Fibroblast of the aortic adventitia (primary cell): ENCODE measurements at places on chromosomes 4 and X.

DNA sequence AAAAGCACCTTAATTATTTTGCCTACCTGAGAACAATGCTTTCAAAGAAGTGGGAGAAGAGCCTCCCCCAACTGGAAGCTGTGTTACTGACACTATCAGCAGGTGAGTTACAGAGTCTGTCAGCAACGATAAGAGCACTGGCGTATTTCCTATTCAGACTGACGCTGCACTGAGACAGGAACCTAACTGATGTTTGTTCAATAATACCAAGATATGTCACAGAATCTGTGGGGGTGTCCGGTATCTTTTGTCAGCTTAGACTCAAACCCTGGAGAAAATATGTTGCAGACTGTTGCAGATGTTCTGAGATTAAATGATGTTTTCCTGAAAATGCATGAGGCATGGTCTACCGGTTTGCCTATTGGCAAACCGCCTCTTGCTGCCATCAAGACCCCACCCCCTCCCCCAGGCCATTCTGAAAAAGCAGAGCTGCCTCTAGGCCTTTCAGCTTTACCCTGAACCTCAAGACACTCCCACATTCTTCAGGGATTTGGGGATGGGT is 115.2 kb upstream of the KIT start:
- no peak for DNase-seq

DNA sequence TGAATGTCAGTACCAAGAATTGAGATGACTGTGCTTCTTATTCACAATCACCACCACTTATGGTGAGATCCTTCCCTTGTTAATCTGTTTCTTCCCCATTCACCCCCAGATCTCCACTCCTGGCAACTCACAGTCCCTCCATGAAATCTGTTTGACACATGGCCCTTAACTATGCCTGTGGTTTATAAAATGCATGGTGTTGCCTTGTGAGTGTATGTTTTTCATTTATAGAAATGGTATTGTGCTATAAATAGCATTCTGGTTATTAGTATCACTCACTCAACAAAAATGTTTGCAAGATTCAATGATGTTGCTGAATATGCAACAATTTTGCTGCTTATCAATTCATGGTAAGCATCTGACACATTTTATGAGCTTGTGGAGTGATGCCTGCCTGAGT is 131.0 kb downstream of the PRKX start:
- DNase-seq = no peak

GRCh38 chr4:140106289-140106844 is 47.6 kb downstream of the MAML3 start:
- no peak for DNase-seq

- peak; percentile 73 for DNase-seq
Measured at GRCh38 chrX:109347632-109348031, 134.3 kb downstream of the GUCY2F start.

DNA sequence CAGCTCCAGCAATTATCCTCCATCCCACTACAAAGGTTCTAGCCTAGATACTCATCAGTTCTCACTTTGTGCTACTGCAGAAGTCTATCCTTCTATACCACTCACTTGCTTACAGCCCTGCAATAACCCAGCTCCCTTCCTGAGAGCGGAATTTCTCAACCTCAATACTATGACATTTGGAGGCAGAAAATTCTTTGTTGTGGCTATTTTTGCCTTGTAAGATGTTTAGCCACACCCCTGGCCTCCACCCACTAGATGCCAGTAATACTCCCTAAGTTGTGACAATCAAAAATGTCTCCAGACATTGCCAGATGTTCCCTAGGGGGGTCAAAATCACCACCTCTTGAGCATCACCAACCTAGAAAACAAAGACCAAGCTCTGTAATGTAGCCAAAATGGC is 149.5 kb downstream of the QDPR start:
- no peak for DNase-seq

GRCh38 chr4:21879187-21879586 is 69.4 kb downstream of the KCNIP4 start:
- DNase-seq = peak; percentile 16

GRCh38 chr4:123832173-123833026 is 435.8 kb downstream of the SPRY1 start:
- DNase-seq = peak; percentile 99

GRCh38 chr4:146795711-146796110 is 150.0 kb downstream of the TTC29 start:
- DNase-seq = no peak

- no peak for DNase-seq
Measured at GRCh38 chr4:20078644-20079043, 173.1 kb upstream of the SLIT2 start.

GRCh38 chr4:154732669-154733068 is 11.1 kb upstream of the LRAT start:
- no peak for DNase-seq

GRCh38 chr4:7910952-7911578 is 28.6 kb downstream of the AFAP1 start:
- DNase-seq = peak; percentile 95

DNA sequence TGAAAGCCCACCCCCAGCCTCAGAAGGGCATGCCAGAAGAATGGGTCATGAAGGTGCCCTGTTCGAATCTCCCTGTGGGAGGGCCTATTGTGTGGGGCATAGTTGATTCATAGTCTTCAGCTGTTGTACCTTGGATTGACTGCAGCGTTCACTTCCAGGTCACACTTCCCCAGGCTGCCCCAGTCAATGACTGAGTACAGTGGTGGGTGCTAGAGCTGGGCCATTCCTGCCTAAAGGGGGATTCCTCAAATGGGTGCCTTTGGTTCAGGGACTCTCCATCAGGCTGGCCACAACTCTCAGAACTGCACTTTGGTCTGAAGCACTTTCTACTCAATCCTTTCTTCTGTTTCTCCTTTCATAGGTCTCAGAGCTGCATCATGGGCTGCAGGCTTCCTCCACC is 35.0 kb upstream of the RASGEF1B start:
- no peak for DNase-seq

DNA sequence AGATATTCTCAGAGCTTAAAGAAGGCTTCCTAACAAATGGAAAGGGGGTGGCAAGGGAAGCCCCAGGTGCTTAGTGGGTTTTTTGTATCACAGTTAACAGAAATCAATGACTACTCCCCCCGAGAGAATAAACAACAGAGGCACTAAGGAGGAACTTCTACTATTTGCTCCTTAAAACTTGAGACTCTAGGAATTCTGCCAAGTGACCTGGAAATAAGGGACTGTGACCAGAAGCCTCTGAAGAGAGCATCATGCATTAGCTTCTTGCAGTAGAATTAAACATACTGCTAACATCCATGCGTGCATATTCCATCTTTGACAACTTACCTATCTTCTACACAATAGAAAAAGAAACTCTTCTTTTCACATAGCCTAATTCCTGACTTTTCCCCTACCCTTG is 86.8 kb downstream of the CAMK2D start:
- DNase-seq = no peak

- no peak for DNase-seq
Measured at GRCh38 chrX:46649421-46650260, 76.1 kb downstream of the CHST7 start.

- no peak for DNase-seq
Measured at GRCh38 chrX:13570261-13570605, 832 bp downstream of the EGFL6 start.

DNA sequence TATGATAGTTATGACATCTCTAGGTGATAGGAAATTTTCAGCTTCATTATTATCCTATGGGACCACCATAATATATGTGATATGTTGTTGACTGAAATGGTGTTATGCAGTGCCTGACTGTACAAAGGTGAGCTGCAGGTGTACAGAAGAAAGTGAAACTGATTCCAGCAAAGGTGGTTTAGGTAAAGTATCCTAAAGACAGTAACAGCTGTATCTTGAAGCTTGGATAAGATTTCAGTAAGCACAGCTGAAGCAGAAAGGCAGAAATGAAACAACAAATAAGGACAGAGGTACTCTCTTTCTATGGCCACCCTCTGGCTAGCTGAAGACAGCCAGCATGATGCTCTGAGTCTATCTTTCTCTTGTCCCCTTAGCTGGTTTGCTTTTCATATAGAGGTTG is 30.0 kb upstream of the PGK1 start:
- DNase-seq = no peak

DNA sequence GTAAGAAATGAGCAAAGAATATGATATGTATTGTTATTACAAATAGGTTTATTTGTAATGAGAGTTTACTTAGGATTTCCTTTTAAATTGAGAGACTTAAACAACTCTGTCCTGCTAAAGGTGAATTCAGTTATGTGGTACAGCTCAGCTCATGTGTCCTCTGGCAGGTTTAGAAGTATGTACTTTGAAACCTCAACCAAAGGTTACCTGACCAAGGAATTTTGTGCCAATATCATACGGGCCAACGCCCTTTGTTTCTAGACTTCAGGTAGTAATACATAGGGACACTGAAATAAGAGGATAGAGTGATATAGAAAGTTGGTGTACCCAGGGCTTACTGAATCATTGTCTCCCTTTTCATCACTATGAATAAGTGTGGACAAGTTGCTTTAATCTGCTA is 25.7 kb downstream of the SLAIN2 start:
- no peak for DNase-seq

GRCh38 chr4:182394181-182394580 is 151.0 kb downstream of the TENM3 start:
- DNase-seq = no peak

- DNase-seq = no peak
Measured at GRCh38 chrX:125204681-125205132, 115.0 kb upstream of the TEX13C start.

DNA sequence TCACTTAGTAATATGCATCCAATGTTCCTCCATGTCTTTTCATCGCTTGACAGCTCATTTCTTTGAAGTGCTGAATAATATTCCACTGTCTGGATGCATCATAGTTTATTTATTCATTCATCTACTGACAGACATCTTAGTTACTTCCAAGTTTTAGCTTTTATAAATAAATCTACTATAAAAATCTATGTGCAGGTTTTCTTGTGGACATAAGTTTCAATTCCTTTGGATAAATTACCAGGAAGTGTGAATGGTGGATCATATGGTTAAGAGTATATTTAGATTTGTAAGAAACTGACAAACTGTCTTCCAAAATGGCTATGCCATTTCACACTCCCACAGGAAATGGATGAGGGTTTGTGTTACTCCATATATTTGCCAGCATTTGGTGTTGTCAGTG is 1392.9 kb upstream of the PABPC4L start:
- no peak for DNase-seq

GRCh38 chrX:53422086-53422860 is at the start of gene SMC1A:
TSS of gene SMC1A (minus strand) at chrX:53422654. CDS start at chrX:53422600, 54 bp downstream.
- peak; percentile 98 for DNase-seq

GRCh38 chrX:29852767-29853166 is 362.6 kb upstream of the MAGEB2 start:
- peak; percentile 35 for DNase-seq

- peak; percentile 57 for DNase-seq
Measured at GRCh38 chr4:100510551-100510950, 7.3 kb downstream of the EMCN start.

DNA sequence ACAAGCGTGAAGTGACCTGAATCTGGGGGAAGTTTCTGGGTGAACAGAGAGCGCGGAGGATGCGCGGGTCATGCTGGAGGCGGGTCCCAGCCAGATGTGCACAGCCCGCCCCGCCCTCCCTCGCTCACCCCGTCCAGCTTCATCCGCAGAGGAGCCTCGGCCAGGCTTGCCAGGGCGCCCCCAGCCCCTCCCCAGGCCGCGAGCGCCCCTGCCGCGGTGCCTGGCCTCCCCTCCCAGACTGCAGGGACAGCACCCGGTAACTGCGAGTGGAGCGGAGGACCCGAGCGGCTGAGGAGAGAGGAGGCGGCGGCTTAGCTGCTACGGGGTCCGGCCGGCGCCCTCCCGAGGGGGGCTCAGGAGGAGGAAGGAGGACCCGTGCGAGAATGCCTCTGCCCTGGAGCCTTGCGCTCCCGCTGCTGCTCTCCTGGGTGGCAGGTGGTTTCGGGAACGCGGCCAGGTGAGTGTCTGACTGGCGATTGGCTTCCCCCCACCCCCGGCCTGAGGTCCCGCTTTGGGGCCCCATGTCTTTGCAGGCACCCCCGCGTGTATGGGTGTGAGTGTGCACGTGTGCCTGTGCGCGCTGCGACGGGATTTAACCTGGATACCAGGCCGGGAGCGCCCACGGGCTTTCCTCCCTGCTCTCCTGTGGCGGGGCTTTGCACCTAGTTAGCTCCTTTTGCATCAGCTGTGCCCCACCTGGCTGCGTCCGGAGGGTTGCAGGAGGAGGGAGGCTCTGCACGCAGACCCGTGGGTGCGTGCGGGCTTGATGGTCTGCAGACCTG is at the start of gene EGFL6:
Gene EGFL6, plus strand, starts transcription at position 123 of the 782 bp plus-strand sequence. Its CDS starts 261 bp downstream, at position 384.
- no peak for DNase-seq

- DNase-seq = no peak
Measured at GRCh38 chr4:8286719-8287342, 17.3 kb downstream of the HTRA3 start.

- no peak for DNase-seq
Measured at GRCh38 chr4:7199771-7200441, 7.6 kb downstream of the SORCS2 start.

- no peak for DNase-seq
Measured at GRCh38 chr4:153295131-153295755, 49.2 kb upstream of the MND1 start.

DNA sequence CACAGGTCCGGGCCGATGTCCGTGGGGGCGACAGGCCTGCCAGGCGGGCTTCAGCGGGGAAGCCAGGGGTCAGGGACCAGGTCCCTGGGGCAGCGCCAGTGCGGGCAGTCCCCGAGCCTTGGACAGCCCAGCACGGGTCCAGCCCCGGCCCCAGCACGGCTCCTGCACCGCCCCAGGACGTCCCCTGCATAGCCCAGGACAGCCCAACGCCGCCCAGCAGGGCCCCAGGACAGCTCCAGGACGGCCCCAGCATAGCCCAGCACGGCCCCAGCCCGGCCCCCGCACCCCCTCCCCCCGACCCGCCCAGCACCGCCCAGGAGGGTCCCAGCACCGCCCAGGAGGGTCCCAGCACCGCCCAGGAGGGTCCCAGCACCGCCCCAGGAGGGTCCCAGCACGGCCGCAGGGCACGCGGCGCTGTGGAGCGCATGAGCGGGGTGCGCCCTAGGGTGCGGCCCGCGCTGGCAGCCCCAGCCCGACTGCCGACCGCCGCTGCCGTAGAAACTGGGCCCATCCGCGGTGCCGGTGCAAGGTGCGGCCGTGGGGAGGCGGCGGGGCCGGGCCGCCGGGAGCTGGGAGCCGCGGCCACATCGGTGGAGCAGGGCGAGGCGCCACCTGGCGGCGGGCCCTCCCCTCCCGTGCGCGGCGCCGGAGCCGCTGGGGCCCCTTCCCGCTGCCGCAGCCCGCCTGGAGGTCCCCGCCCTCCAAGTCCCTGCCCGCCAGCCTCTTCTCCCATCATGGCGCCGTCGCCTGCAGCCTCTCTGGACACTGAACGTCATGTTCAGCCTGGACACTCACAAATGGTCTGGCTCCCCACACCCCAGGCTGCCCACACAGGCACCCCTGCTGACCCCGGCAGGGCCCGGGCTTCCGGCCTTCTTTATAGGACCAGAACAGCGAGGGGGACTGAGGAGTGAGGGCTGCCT is 106.8 kb upstream of the NKX1-1 start:
- DNase-seq = no peak

DNA sequence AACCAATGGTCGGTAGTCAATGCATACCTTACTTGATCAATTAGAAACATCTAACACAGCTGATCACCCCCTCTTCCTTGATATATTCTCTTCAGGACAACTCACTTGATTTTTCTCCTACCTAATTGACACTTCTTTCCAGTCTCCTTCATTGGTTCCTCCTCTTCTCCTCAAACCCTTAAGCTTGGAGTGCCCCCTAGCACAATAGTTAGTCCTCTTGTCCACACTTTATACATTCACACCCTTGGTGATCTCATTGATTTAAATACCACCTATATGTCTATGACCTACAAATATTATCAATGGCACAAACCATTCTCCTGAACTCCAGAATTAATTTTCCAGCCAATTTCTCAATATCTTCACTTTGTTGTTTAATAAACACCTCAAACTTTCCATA is 724.0 kb downstream of the ADGRL3 start:
- DNase-seq = no peak

- peak; percentile 76 for DNase-seq
Measured at GRCh38 chr4:186587416-186588018, 32.1 kb upstream of the MTNR1A start.
